ENCODE measurements at places on chromosomes 7 and 10.

GRCh38 chr7:51428217-51428887, 111.7 kb upstream of the COBL start:
- no peak for DNase-seq

DNA sequence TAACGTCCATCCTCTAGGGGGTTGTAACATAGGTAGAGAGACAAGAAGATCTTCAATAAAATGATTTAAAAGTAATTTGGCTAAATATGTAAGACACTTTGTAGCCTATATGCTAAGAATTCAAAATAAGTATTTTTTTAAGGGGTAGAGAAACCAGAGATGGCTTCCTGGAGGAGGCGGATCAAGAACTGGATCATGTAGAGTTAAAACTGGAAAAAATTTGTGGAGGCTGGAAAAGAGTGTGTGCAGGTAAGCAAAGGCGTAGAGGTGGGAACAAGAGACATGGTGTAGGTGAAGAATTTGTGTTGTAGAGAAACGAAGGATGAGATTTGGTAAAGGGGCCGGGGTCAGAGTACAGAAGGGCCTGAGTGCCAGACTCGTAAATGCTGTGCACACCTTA, 172.6 kb downstream of the TMEM178B start:
- DNase-seq, result no peak

DNA sequence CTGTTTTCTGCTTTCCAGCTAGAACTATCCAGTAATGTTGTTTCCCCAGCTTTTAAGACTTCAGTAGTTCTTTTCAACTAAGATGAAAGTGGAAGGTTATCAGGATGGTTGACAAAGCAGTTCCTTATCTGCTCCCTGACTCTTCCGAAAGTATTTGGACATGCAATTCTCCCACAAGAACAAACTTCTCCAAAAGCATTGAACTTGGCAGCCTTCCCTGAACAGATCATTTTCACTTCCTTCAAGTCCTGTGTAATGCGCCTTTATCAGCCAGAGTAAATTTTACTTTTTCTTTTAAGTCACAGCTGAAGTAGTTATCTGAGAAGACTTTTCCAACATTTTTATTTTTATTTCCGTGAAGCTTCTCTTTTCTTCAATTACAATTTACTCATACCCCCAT, 39.7 kb downstream of the CDC14C start:
- DNase-seq, result no peak

- peak; percentile 73 for DNase-seq
Observed at GRCh38 chr7:33243319-33243881, 114.0 kb downstream of the BBS9 start.

GRCh38 chr10:24643679-24644209, 79.9 kb downstream of the ARHGAP21 start:
- no peak for DNase-seq

GRCh38 chr10:11720260-11720741, 21.9 kb upstream of the ECHDC3 start:
- DNase-seq, result no peak

DNA sequence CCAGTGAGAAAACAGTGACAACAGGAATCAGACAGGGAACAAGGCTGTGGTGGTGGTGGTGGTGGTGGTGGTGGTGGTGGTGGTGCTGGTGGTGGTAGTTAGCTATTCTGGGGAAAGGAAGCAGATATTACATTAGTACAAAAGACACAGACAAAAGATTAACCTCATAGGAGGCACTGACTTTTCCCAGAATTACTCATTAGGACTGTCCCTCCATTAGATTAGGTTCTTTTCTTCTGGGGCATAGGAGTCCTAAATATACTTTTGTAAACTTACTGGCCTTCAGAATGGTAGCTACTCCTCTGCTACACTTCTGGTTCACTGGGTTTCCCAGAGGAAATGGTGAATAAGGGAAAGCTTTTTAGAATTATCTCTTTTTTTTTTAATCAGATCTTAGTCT, 156.6 kb upstream of the SEMA3D start:
- no peak for DNase-seq

DNA sequence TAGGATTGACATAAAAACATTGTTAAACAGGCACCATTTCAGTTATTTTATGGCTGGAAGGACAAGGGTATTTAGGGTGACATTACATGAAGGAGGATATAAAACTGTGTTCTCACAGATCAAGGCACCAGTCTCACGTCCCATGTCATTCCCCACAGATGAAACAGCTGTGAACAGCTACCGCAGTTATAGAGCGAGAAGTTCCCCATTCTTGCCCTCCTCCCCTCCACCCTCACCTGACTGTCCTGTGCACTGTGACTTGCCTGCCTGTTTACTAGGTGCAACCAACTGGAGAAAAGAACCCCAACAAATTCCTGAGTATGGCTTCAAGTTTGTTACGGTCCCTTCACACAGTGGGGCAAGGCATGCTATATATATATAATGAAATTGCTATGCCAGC, 141.6 kb downstream of the SND1 start:
- no peak for DNase-seq

- DNase-seq, result peak; percentile 39
Observed at GRCh38 chr7:41817386-41817785, 114.5 kb upstream of the INHBA start.

- no peak for DNase-seq
Observed at GRCh38 chr7:149241696-149242095, 2.2 kb downstream of the ZNF212 start.

DNA sequence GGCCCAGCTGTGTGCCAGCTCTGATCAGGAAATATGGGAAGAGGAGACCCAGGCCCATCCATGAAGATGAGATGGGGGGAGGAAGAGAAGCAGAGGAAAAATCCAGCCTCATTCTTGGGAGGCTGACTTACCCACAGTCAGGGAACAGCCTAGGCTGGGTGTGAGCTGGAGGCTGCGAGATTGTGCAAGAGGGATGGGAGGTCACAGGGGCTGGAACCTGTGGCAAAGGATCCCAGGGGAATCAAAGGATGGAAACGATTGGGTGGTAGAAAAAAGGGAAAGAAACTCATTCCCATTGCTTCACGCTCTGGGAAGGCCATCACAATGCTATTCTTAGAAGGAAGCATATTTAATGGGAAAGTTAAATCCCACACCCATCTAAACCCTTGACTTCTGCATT, 26.7 kb upstream of the CRHR2 start:
- DNase-seq, result peak; percentile 24

- peak; percentile 2 for DNase-seq
Observed at GRCh38 chr7:22356701-22357310, at the start of gene RAPGEF5. RAPGEF5 (minus strand) TSS chr7:22357154; CDS start chr7:22357060, 94 bp downstream.

DNA sequence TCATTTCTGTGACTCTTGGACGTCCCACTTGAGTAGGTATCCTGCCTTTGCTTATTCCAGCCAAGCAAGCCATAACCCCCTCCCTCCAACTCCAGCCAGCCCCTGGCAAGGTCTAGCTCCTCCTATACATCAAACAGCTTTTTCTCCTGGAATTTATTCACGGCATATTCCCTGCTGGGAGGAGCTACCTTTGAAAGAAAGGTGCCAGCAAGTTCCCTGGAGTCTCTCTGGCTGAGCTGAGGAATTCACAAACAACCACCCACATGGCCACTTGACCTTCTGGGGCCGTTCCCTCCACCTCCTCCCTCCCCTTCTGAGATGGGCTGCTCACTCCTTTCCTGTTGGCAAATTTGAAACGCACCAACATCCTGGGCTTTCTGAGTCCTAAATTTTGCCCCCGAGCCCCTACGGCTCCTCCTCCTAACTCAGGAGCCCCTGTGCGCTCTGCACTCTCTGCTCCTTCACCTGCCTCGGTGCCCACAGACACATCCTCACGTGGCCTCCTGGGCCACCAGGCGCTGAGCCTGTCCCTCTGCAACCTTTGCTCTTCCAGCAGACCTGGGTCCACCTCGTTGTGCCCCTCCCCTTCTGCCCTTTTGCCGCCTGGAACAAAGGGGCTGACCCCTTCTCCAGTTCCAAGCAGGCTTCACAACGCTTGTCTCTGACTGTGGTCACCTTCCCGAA, 48.0 kb downstream of the HSPA12A start:
- no peak for DNase-seq

DNA sequence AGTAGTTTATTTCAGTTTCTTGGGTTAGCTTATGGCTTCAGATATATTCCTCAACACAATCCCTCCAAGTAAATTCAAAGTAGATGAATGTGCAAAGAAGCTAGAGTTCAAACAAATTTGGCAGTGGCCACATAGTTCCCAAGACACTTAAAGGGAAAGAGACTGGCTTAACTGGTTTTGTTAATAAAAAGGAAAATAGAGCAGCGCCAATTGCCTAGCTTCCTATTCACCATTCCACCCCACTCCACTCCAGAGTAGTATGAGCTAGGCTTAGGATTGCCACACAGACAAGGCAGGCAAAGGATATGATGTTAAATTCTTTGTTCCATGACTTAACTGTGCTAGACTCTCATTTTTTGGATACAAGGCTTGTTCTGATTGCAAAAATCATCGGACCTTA, 2.0 kb downstream of the XRCC2 start:
- DNase-seq, result no peak

GRCh38 chr7:15652776-15653290, 33.6 kb downstream of the MEOX2 start:
- no peak for DNase-seq

GRCh38 chr10:97869091-97870042, 19.7 kb downstream of the GOLGA7B start:
- DNase-seq, result peak; percentile 73

DNA sequence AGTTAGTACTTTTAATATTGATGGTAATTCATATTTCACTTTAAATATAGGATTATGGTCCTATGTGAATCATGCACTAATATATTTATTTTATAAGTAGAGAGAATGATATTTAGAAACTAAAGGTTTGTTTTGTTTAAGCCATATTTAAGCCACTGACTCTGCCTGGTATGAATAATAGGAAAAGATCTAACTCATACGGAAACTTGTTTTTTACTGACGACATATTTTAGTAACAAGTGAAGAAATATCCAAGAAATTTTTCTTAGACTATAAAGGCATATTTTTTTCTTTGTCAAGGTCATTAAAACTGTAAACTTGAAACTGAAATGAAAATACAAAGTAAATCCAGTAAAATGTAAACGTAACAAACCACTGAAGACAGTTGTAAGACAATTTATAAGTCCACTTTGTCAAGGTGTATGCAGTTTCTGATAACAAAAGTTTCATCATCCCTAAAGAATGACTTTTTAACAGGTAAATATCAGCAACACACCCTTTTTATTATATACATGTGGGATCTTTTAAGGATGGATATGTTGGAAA, 147.1 kb downstream of the PHF14 start:
- DNase-seq, result no peak

DNA sequence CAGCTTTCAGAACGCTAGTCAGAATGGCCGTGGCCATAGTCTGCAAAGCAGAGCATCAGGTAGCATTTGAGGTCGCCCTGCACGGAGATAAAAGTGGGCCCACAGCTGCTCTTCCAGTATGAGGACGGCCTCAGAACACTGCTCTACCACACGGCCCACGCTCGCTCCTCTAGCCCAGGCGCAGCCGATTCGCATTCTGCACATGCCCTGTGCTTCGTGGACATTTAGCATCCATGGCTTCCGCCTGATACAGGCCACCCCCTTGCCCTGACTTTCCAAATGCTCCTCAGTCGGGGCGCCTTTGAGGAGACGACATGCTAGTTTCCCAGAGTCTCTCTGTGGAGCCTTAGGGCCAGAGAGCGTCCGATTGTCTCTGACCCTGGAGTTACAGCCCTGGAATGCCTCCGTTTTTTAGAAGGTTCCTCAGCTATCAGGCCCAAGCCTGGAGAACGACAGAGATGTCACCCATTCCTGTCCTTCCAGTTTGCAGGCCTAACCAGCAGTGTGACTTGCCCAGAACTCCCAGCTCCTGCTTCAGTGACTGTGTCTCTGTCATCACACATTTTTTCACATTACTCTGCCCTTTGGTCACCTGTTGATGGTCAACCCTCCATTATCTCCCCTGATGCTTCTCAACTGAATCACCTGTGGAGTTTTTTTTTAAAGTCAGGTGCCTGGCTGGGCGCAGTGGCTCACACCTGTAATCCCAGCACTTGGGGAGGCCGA, 14.3 kb downstream of the STRA8 start:
- no peak for DNase-seq

All from foreskin fibroblast (primary cell).